Activated CD8-positive, alpha-beta T cell treated with anti-CD3 and anti-CD28 coated beads, Interleukin-2, amount 10 ng/mL, durations not matched to agents 7 days and 5 days (primary cell): ENCODE measurements at places on chromosomes 3 and 15. TPM values are rescaled to one million over a fixed set of nuclear protein-coding genes. Genes with fewer than 3 reads are reported as not detected.
A peak's percentile ranks its signal among the peaks of the same experiment; 100 is the strongest.

DNA sequence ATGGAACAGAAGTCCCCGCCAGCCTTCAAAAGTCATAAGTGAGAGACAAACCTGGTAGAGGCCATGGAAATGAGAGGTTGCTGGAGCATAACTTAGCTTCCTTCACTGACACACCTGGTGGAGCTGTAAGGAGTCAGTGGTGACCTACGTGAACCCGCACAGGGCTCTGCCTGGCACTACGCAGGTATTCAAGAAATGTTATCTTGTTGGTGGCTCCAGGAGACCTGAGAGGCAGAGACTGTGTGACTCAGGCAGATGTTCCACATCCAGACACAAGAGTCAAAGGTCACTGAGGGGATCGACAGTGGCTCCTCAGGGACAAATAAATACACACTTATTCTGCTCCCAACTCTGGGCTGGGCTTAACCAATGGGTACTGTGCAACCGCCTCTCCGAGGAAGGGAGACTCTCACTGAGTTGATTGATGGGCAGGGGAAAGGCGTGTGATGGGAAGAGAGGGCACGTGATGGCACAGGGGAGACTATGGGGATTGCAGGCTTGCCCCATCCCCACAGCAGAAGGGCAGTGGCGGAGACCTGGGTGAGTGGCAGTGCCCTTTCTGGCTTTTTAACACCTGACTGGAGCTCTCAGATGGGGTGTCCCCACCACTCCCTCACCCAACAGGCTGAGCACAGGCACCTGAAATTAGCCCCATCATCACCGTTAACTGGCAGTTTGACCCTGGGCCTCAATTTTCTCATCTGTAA is 111.7 kb upstream of the SMAD3 start:
- no peak for DNase-seq
- peaks cover 7% of the 10 kb centered on the region for H3K4me1 ChIP-seq
- H3K4me3 ChIP-seq: no peak overlapping the region
- H3K27ac ChIP-seq: no peak overlapping the region
- H3K36me3 ChIP-seq: no peaks in the 10 kb centered on the region

GRCh38 chr15:89414571-89414970 is 79.9 kb upstream of the POLG start:
- peaks cover 77% of the 10 kb centered on the region for H3K27me3 ChIP-seq
- no peak for DNase-seq
- no peak overlapping the region for H3K4me3 ChIP-seq
- H3K27ac ChIP-seq: no peak overlapping the region

UPK1B gene
- not detected for total RNA-seq

- no peaks in the 10 kb centered on the region for H3K36me3 ChIP-seq
- no peak overlapping the region for H3K27ac ChIP-seq
- no peaks in the 10 kb centered on the region for H3K4me1 ChIP-seq
Measured at GRCh38 chr3:62027796-62028195, 345.6 kb downstream of the FEZF2 start.

MAP6D1 gene
- total RNA-seq: 0.91 TPM

GRCh38 chr15:40405501-40406381 is at the start of gene IVD:
Gene IVD, plus strand, starts transcription at chr15:40405795. Its CDS starts 33 bp downstream, at chr15:40405828.
- H3K4me1 ChIP-seq: peaks cover 45% of the 10 kb centered on the region
- H3K27me3 ChIP-seq: no peaks in the 10 kb centered on the region
- H3K27ac ChIP-seq: peak within 1 kb of the TSS; percentile 95
- peak; percentile 95 for DNase-seq

- no peak overlapping the region for H3K27ac ChIP-seq
- no peak overlapping the region for H3K4me3 ChIP-seq
- H3K4me1 ChIP-seq: peaks cover 6% of the 10 kb centered on the region
Measured at GRCh38 chr3:15385901-15386653, 41.3 kb downstream of the METTL6 start.

PIGZ gene
- total RNA-seq: 1.9 TPM

- H3K36me3 ChIP-seq: no peaks in the 10 kb centered on the region
- peaks cover 6% of the 10 kb centered on the region for H3K27me3 ChIP-seq
- H3K4me1 ChIP-seq: no peaks in the 10 kb centered on the region
Measured at GRCh38 chr3:126541628-126542339, 16.9 kb downstream of the C3orf22 start.

FEZF2 gene
- total RNA-seq: not detected

- H3K36me3 ChIP-seq: peaks cover 26% of the 10 kb centered on the region
- H3K4me1 ChIP-seq: no peaks in the 10 kb centered on the region
- no peak for DNase-seq
- H3K27me3 ChIP-seq: no peaks in the 10 kb centered on the region
Measured at GRCh38 chr3:48881652-48882114, 17.0 kb downstream of the SLC25A20 start.

DNA sequence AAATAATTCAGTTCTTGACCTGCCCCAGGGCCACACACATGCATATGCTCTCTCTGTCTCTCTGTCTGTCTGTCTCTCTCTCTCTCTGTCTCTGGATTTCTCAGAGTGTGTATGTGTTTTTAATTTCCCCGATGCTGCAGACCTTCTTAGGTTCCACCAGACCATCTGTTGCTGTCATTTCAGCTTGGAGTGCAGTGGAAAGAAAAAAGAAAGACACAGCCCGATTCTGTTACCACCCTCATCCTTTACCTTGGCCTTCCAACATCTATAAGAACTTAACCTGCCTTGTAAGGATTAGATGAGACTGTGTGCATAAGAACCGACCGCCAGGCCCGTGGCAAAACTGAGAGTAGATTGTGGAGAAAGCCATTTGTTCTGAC is 9.7 kb upstream of the PGPEP1L start:
- H3K27ac ChIP-seq: no peak overlapping the region
- H3K27me3 ChIP-seq: peaks cover 32% of the 10 kb centered on the region
- no peak overlapping the region for H3K4me3 ChIP-seq
- no peaks in the 10 kb centered on the region for H3K36me3 ChIP-seq
- H3K4me1 ChIP-seq: peaks cover 7% of the 10 kb centered on the region

DOCK3 gene
- total RNA-seq: 3.4 TPM

PLA2G4E gene
- not detected for total RNA-seq
